ENCODE measurements at places on chromosomes 13 and 19.

DNA sequence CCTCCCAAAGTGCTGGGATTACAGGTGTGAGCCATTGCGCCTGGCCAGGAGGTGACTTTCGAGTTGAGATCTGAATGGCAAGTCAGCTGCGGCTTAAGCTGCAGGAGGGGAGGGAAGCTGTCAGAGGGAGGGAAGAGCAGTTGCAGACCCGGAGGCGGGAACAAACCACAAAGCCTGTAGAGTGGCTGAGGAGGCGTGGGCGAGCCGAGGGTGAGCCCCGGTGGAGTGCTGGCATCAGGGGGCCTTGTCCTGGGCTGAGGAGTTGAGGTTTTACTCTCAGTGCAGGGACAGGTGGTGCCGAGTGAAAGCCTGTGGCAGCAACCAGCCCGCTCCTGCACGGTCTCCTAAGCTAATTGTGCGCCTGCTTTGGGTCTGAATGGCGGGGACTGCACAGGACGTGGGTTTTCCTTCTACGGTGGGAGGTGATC, 24.2 kb downstream of the PPP1R37 start:
- no peak for DNase-seq

- DNase-seq, result no peak
Measured at GRCh38 chr19:35409191-35409590, 38.3 kb downstream of the GPR42 start.

DNA sequence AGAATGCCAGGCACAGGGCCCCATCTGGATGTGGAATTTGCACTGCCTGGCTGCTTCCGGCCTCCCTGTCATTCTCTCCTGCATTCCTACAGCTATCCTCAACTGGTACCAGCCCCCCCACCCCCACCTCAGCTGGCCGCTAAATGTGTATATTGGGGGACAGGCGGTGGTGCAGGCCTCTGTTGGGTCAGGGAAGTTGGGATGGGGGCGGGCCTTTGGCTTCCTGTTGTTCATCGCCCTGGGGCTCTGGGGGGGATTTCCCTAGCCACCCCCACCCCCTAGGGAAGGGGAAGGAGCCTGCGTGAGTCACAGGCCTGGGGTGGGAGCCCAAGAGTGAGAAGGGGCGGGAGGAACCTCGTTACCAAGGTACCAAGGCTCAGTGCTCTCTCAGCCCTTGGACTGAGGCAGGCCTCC, 10.6 kb downstream of the POU2F2 start:
- peak; percentile 91 for DNase-seq

DNA sequence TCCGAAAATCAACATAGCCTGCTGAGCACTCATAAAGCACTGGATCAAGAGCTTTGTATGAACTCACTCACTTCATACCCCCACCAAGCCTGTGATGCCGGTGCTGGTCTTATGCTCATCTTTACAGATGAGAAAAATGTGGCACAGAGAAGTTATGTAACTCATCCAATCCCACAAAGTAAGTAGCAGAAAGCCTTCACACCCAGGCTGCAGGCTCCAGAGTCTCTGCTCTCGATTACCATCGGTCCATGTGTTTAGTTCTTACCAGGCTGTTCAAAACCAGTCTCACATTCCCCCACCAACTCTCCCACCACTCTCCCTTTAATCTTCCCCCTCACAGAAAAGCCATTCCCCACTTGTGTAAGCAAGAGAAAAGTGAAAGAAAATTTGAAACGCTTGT, 276.0 kb downstream of the DNAJC15 start:
- DNase-seq, result no peak

DNA sequence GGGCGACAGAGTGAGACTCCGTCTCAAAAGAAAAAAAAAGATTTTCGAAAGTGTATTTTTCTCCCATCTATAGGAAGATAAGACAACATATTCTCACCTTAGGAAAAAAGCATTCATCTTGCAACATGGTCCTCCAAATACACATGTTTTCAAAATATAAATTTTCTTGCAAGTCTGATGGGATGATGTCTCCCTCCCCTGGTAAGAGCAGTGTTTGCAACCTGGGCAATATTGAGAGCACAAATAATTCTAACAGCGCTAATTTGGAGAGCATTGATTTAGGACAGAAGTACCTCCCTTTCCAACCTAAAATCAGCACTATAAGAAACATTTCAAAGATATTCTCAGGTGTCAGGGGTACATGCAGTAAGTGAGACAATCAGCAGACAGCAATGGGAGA, 61.0 kb upstream of the SHISA2 start:
- peak; percentile 5 for DNase-seq

- no peak for DNase-seq
Measured at GRCh38 chr13:58584610-58585009, 953.1 kb downstream of the PCDH17 start.

- no peak for DNase-seq
Measured at GRCh38 chr19:11577451-11578257, at the start of gene ACP5. TSS of gene ACP5 (minus strand) at chr19:11577645. CDS start at chr19:11577317, 328 bp downstream.

GRCh38 chr19:30807278-30807677, 435.1 kb downstream of the ZNF536 start:
- DNase-seq, result no peak

DNA sequence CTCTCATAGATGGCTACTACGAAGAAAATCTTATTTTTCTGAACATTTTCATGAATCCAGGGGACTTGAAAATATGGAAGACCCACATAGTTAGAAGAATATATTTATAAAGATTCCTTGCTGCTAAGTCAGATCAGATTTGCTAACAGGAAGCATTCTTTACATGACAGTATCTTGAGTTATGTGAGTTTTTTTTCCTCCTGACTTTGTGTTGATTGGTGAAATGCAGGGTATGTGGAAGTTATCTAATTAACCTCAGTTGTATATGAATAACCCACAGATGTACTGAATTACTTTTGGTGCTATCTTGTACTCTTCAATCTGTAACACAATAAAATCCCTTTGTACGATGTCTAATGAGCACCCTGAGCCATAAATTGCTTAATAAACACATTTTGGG, 53.8 kb downstream of the ESD start:
- peak; percentile 11 for DNase-seq

- no peak for DNase-seq
Measured at GRCh38 chr19:29271341-29271740, 58.4 kb upstream of the UQCRFS1 start.

DNA sequence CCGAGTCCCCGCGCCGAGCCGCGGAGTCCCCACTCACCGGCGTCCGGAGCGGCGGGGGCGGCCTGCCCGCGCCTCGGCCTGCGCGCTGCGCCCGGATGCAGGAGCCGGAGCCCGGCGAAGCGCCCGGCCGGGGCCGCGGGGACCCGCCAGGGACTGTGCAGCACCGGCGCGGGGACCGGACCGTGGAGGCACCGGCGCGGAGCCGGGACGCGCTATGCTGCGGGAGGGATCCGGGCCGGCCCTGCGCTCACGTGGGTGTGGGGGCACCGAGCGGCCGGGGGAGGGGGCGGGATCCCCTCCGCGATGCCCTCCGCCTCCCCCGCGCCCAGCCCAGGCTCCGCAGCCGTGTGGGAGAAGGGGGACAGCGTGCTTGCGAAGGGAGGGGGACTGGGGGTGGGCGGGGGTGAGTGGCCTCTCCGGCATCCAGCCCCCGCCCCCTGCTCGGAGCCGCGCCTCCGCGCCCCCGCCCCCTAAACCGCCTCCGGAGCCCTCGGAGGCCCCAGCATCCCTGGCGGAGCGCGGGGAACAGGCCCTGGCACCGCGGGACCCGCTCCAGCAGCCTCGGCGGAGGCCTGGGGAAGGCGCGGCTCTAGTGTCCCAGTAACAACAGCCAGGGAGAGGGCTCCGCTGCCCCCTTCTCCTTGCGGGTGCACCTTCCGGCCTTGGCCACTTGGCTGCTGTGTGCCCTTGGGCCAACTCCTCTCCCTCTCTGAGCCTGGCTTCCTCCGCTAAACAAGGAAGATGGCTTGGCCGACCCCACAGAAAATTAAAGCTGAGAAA, at the start of gene SLC1A6:
SLC1A6 (minus strand) TSS at position 389 of the 780 bp plus-strand sequence. CDS start 6,954 bp downstream, outside the sequence.
- no peak for DNase-seq

GRCh38 chr13:46296115-46296822, 84.5 kb downstream of the LRRC63 start:
- DNase-seq, result peak; percentile 76

DNA sequence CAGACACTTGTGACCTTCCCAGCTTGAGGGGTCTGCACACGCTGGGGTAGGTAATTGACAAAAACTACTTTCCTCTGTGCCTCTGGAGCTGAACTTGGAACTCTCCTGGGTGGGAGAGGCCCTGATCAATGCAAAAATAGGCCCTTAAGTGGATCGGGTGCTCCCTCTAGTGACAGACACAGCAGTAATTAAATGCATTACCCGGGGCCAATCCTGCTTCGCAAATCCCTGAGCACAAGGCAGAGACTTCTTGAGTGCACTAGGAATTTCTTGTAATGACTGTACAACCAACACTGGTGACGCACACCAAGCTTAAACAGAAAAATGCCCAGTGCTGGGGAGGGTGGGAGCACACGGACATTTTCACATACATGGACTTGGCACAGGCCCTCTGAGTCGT, 10.6 kb upstream of the UBE2S start:
- DNase-seq, result peak; percentile 53

- DNase-seq, result no peak
Measured at GRCh38 chr19:48415395-48415794, 21.9 kb downstream of the GRIN2D start.

GRCh38 chr13:87234981-87235380, 436.2 kb upstream of the SLITRK5 start:
- peak; percentile 39 for DNase-seq

GRCh38 chr13:39250440-39250839, 212.2 kb downstream of the NHLRC3 start:
- no peak for DNase-seq

DNA sequence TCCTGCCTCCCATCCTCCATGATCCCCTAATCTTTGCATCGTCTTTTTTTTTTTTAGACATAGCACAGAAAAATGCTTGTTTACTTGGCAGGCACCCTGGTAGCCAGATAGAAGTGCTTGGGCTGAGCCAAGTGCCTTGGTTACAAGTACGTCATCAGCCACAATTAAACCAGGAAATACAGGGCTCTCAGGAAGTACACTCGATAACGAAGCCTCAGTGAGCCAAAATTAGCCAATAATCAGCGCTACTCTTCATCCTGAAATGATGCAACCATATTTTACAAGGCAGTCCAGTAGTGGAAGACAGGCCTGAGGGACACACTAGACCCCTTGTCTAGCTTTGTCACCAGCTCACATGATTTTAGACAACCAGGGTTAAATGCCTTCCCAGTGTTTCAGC, 194.0 kb upstream of the NBEA start:
- DNase-seq, result peak; percentile 50

- no peak for DNase-seq
Measured at GRCh38 chr19:40144151-40144550, 47.1 kb upstream of the MAP3K10 start.

DNA sequence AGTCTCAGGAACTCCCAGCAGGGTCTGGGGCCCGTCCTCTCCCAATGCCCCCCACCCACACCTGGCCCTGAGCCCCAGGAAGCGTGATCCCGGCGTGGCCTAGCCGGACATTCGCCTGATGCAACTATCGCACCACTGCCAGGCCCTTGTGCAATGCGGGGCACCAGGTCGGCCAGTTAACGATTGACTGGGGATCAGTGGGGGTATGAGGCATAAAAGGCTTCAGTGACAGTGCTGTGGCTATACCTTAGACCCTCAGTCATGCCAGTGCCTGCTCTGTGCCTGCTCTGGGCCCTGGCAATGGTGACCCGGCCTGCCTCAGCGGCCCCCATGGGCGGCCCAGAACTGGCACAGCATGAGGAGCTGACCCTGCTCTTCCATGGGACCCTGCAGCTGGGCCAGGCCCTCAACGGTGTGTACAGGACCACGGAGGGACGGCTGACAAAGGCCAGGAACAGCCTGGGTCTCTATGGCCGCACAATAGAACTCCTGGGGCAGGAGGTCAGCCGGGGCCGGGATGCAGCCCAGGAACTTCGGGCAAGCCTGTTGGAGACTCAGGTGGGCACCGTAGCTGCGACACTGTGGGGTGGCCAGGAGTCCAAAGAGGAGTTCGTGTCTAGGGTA, at the start of gene ANGPTL8:
ANGPTL8 (plus strand) TSS at position 243 of the 624 bp plus-strand sequence; CDS start at position 262, 19 bp downstream.
- DNase-seq, result no peak

DNA sequence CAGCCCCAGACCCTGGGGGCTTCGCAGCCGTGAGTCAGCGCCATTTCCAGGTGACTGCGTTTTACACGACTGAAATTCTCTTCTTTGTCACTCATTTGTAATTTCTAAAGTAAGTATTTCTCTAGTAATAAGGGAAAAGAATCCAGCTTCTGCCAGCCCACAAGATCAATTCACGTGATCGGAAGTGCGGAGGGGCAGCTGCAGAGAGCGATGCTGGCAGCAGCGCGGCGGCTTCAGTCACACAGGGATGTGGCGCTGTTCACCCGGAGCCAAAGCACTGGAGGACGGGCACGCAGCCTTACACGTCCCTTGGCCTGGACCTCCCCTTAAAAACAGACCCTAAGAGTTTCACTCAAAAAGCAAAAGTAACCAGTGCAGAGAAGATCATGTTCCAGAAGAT, 18.4 kb downstream of the GRTP1 start:
- DNase-seq, result no peak
